Suppressor macrophage (primary cell): ENCODE measurements at places on chromosomes 3 and 15.

DNA sequence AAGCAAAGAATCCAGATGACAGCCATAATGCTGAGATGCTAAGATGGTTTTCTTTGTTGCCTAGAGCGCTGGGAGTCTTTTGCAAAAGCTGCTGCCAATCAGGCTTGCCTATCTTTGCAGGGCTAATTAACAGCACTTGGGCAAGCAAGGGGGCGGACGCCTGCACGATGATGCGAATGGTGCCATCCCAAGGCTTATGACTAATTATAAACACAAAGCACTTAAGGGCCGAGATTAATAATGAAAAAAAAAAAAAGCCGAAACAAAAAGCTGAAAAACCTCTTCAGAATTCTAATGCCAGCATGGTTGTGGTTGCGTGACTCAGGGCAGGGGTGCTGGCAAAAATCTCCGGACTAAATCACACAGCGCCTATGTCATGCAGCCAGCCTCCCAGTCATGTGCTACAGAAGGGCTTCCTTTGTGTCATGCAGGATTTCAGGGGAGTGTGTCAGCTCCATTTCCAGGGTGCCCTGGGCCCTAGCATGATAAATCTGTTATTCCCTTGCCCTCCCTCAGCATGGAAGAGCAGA, 185.0 kb upstream of the ANKRD28 start:
- peak; percentile 40 for DNase-seq

- no peak for DNase-seq
Measured at GRCh38 chr15:99427668-99428361, 138.0 kb upstream of the MEF2A start.

DNA sequence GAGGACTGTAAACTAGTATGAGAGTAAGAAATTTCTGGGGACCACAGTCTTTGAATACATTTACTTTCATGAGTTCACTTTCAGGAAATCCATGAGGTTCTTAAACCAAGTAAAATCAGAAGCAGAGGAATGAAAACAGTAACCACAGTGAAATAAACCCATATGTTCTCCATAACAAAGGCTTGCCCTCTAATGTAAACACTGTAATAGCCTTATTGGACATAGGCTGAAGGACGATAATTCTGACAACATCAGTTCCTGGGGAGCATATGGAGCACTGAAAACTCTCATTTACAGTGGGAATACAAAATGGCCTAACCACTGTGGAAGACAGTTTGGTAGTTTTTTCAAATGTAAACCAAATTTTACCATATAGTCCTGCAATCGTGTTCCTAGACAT, 965.8 kb downstream of the NSUN3 start:
- DNase-seq = no peak

DNA sequence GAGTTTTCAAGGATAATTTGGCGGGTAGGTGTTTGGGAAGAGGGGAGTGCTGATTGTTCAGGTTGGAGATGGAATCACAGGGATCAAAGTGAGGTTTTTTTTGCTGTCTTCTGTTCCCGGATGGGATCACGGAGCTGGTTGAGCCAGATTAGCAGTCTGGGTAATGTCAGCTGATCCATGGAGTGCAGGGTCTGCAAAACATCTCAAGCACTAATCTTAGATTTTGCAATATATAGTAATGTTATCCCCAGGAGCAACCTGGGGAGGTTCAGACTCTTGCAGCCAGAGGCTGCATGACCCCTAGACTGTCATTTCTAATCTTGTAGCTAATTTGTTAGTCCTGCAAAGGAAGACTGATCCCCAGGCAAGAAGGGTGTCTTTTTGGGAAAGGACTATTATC, 354.1 kb upstream of the SGO1 start:
- DNase-seq = no peak

DNA sequence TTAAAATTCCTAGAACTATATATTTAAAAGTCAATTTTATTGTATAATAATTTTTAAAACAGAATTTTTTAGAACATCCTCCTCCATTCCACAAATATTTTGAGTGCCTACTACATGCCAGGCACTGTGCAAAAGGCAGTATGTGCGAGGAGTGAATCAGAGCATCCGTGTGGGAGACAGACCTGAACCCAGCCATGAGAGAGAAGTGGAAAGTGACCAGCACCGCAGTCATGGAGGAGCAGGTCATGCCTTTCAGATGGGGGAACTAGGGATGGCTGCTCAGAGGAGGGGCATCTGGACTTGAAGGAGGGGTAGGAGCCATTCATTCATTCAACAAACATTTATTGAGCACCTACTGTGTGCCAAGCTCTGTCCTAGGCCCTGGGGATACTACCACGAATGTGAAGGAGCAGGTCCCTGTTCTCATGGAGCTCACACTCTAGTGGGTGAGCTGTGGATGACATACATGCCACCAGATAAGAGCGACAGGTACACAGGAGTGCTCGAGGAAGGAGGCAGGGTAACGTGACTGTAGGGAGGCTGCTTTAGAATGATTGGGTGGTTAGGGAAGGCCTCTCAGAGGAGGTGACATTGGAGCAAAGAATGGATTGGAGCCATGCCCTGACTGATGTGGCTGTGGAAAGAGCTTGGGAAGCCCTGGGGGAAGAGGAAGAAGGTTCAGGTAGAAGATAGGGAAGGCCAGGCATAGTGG, 3.1 kb upstream of the CHRNA3 start:
- DNase-seq = no peak

DNA sequence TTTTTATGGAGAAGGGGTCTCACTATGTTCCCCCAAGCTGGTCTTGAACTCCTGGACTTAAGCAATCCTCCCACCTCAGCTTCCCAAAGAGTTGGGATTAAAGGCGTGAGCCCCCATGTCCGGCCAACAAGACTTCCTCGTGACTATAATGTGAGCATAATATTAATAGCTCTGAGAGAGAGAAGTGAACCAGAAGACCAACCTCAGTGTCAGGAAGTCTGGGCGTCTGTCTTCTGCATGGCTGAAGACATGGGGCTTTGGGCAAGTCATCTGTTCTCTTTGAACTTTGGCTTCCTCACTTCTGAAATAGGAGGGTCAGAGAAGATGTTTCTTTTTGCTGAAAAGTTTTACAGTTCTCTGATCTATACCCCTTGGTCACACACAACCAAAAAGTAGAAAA, 92.1 kb downstream of the SLC49A4 start:
- peak; percentile 43 for DNase-seq

- DNase-seq = peak; percentile 30
Measured at GRCh38 chr15:27358751-27359434, 387.9 kb downstream of the GABRG3 start.

DNA sequence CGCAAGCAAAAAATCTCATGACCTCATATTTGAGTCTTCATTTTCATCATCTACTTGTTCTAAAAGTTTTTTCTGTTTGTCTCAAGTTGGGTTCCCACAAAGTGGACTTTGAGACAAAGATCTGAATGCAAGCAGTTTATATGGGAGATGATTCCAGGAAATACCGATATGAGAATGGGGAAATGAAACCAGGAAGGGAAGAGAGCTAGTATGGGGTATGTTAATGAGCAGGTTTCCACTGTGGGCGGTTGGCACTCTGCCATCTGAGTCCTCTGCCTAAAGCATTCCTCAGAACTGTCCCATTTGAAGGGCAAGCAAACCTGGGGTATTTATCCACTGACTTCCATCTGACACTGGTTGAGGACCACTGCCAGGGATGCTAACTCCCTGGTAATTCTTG, 8.8 kb downstream of the ADPRH start:
- DNase-seq = peak; percentile 97

DNA sequence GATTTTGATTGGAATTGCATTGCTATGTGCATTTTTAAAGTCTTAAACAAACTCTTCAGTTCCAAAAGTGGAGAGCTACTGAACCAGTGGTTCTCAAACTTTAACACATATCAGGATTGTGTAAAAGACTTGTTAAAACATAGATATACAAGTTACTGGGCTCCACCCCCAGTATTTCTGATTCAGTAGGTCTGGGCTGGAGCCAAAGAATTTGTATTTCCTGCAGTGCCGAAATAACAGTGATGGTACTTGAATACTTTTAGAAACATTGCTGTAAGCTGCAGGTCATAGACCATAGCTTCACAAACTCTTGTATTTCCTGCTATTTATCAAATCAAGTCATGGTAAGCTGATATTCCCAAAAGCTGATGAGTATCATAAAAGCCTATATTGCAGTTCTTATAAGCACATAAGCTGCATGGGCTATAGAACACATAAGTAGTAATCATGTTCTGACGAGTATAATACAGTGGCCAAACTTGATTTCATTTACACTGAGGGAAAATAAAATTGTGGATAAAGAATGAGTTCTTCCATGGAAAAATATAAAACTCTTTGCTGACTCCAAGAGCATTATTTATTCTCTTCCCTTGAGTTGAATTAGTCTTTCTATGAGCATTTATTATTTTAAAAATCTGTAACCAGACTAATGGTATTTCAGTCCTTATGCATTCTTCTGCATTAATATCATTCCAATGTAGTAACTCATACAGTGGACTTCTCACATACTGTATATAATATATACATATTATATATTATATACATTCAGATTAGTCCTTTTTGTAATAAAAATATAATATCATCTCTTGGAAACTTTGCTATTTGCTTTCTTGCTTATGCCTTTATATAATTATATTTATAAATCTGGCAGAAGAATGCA, 550.5 kb upstream of the AGTR1 start:
- no peak for DNase-seq

DNA sequence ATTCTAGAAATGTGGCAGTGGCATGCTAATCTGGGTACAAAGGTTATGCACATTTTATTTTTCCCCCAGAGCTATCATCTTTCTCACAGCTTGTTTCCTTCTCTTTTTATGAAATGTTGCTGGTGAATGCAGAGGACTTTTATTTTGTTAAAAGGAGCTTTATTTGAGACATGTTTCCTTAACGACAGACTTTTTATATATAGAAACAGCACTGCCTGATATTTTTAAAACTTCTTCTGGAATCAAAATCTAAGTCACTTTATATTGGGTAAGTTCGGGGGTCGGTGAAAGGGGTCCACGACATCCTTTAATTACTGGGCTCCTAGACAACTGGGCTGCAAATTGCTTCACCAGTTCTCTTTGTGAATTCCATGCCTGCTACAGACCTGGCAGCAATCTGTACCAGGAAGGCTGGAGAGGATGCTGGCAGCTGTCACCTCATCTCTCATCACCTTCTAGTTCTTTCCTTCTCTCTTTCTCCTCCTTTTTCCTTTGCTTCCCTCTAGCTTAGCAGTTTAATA, 464.7 kb downstream of the PDCD6IP start:
- no peak for DNase-seq

GRCh38 chr3:44999782-45000181, 23.7 kb downstream of the EXOSC7 start:
- DNase-seq = no peak

DNA sequence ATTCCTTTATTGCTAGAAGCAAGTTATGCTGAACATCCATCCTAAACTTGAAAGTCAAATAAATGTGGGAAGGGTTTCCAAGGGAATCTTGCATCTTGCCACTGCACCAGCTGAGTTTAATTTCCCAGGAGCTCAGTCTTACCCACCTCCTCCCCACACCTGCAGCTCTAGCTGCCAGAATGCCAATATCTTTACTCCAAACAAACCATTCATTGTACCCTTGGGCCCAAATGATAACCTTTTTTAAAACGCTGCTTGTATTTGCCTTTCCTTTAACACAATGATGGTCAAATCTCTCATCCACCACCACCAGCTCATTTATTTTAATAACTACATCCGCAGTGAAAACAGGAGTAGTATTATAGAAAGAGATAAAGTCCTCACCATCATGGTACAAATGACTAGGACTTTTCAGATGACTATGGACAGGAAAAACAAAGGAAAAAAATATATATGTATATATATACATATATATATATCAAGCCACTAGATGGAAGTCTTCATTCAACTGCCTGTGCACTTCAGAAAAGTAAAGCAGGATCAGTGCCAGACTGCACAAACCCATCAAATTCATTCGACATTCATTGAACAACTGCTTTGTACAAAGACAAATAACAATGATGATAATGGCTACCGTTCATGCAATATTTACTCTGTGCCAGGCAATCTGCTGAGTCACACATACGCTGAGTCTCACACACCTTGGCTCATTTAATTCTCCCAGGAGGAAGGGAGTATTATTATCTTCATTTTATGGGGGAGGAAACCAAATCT, 44.0 kb downstream of the BFSP2 start:
- no peak for DNase-seq

GRCh38 chr3:128188956-128189355, 35.7 kb downstream of the EEFSEC start:
- DNase-seq = peak; percentile 57

DNA sequence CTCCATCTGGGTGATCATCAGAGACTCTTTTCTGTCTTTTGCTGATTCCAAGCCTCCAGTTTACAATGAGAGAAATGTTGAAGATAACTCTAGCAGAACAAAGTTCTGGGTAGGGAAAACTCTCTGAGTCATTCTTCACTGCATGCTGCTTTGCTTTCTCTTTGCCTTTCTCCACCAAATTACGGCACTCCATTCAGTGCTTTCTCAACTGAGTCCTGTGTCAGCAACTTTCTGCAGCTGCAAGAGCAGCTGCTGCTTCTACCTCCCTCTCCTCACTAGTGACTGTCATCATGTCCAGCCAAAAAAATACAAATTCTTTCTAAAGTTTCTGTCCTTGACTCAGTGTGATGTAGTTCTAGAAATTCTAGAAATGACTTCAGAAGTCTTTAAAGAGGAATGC, 953.8 kb downstream of the IGSF11 start:
- DNase-seq = no peak

GRCh38 chr3:171177056-171177455, 150.5 kb upstream of the SLC2A2 start:
- DNase-seq = no peak

DNA sequence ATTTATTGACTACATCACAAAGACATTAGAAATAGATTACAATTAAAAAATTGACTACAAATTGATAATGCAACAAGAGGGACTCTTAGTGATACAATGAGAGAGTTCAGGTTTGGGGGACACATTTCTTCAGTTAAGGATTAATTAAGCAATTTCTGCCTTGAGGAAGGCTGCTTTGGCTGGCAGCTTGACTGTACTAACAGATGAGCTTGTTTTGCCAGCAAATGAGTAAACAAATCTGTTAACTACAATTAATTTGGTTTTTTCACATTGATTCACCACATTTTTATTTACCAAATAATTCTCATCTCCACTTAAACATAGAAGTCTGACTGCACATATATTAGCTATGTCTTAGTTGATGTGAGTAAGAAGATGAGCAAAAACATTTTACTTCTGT, 183.6 kb upstream of the ZNF385D start:
- DNase-seq = no peak

GRCh38 chr3:184345317-184346144, 8.1 kb downstream of the FAM131A start:
- DNase-seq = peak; percentile 88
